Activated CD4-positive, alpha-beta T cell treated with anti-CD3 and anti-CD28 coated beads, Interleukin-2, amount 10 ng/mL, durations not matched to agents 7 days and 5 days (primary cell): ENCODE measurements at places on chromosomes 2 and 18.

DNA sequence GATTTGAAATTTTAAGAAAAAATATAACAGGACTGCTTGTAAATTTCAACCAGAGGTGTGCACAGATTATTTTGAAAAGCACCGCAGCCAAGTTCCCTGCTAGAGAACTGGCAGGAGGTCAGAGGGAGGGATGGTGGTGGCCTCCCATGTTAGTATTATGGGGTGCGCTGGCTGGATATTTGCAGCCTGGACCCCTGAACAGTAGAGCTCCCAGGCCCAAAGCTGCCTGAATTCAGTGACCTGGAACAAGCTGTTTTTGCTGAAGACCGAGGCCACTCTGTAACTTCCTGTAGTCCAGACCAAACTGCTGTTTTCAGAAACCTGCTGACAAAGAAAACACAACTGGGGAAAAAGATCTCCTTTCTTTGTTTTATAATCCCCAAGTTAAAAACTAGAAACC lies 314.3 kb downstream of the TNS1 start:
- no peak for DNase-seq

DNA sequence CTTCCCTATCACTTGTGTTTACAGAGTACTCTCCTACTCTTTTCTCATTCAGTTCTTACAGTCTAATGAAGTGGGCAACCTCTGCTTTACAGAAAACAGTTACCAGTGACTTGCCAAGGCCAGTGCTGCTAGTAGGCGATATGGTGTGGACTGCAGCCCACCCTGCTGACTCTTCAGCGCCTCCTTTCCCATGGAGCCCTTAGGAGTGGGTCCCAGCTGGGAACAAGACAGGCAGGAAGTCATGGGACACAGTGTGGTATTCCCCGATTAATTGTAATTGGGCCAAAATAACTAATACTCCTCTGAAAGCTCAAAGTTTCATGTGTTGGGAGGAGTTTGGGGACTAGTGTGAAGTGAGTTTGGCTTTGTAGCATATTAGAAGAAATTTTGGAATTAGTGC lies 120.1 kb upstream of the EML6 start:
- DNase-seq, result no peak

GRCh38 chr2:124805060-124805459 lies 780.0 kb downstream of the CNTNAP5 start:
- DNase-seq, result no peak

DNA sequence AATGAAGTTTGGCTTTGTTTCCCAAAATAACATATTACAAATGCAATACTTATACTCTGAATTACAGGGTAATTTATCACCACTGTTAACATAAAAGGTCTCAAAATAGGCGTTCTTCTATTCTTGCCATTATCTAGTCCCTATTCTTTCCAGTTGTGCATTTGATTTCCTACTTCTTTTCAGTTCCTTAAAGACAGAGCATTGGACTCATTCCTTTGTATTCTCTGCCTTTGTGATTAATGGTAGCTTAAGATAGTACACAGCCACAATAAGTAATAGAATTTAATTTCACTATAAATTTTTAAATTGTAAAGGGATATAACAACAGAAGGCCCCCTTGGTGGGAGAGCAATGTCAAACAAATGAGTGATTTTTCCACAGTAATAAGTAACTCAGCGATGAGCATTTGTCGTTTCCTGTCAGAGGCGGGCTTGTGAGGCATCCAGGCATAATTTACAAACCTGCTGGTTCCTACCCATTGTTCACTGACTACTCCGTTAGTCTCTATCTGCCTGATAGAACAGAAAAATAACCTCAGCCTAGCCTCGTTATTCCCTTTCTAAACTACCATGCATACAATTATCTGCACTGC lies 456.6 kb upstream of the REG3G start:
- no peak for DNase-seq

- no peak for DNase-seq
Observed at GRCh38 chr2:165191096-165191728, 12.6 kb downstream of the SCN3A start.

DNA sequence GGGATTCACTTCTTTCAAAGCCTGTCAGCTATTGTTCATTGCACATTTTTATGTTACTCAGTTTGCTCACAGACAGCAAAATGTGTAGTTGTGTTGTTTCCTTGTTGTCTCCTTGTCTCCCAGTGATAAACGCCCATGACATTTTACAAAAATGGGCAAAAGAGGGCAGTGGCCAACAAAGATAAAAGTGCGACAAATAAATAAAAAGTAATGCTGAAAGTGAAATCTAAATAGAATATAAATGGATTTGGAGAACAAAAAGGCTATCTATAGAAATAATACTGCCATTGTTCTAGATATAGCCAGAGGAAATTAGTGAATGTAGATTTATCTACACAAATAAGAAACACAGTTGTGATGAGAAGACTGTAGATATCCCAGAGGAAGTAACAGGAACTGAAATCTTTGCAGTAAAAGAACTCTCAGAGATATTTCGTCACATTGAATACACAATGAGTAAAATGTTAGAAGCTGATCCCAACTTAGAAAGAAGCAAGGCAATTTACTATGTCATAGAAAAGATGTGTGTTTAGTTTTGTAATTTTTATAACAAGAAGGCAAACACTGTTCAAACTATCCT lies 1186.2 kb upstream of the FAM98A start:
- no peak for DNase-seq

- DNase-seq, result no peak
Observed at GRCh38 chr2:3186766-3187165, 190.9 kb downstream of the EIPR1 start.

GRCh38 chr2:8149985-8150539 lies 531.8 kb upstream of the ID2 start:
- no peak for DNase-seq

DNA sequence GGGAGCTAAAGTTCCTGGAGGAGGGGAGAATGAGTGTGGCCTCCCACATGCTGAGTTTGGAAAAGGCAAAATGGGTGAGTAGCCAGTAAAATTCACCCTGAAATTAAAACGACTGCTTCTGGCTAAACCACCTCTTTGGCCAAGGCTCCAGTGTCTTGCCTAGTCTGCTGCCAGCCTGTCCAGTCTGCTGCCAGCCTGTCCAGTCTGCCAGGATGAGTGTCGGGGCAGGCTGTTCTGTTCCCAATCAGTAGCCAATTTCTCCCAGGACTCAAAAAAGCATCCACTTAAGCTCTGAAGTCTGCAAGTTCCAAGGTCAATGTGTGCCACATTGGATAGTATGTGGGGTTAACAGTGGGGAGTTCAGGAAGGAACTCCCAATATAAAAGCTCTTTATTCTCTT lies 134.6 kb upstream of the KLHL29 start:
- no peak for DNase-seq

DNA sequence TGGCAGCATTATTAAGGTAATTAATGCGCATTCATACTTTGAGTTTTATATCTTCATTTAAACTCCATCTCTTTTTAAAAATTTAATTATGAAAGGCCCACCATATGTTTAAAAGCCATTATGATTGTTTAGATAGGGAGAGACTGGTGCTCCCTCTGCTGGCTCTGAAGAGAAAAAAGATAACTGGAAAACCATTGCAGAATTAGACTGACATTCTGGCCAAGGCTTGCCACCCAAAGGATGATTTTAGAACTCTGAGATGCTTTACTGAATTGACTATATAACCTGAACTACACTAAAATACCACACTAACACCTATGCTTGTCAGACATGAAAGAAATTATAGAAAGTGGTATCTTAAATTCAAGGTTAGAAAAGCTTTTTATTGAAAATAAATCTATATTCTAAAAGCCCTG lies 127.6 kb upstream of the SPOPL start:
- no peak for DNase-seq

GRCh38 chr18:3863593-3863992 lies 413.6 kb downstream of the TGIF1 start:
- DNase-seq, result no peak

DNA sequence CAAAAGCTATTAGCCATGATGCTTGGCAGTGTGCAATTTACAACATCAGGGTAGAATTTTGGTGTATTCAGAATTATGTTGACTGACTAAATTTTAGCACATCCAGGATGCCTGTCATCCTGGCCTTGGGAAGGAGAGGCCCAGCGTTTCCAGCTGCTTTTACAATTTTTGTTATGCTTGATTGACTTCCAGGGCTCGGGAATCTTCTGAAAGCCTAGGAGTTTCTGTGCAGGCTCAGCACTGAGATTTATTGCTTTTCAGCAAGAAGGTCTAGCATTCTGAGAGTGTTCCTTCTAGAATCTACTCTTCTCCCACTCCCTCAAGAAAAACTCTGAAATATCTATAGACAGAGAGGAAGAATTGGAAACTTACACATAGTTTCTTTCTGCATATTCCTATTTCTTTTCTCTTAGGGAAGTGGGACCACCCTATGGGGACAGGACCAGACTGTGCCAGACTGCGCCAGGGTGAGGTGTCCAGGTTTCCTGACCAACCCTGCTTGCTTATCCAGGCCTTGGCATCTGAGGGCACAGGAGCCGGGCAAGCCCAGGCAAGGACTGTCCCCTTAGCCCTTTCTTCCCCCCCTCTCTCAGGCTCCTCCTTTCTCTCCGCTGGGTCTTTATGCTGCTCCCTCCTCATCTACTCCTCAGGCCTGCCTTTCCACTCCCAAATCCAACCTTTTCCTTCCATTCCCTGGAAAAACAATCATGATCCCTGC lies 26.9 kb downstream of the MAIP1 start:
- no peak for DNase-seq

- DNase-seq, result no peak
Observed at GRCh38 chr18:67132919-67133318, 383.6 kb downstream of the DSEL start.

DNA sequence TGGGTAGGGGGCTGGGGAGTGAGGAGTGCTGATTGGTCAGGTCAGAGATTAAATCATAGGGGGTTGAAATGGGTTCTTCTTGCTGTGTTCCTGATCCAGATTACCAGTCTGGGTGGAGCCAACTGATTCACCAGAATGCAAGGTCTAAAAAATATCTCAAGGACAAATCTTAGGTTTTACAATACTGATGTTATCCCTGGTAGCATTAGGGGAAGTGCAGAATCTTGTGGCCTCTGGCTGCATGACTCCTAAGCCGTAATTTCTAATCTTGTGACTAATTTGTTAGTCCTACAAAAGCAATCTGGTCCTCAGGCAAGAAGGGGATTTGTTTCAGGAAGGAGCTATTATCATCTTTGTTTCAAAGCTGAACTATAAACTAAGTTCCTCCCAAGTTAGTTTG lies 289.2 kb upstream of the KYNU start:
- no peak for DNase-seq

GRCh38 chr2:190876631-190877030 lies 4.0 kb upstream of the GLS start:
- DNase-seq, result no peak

DNA sequence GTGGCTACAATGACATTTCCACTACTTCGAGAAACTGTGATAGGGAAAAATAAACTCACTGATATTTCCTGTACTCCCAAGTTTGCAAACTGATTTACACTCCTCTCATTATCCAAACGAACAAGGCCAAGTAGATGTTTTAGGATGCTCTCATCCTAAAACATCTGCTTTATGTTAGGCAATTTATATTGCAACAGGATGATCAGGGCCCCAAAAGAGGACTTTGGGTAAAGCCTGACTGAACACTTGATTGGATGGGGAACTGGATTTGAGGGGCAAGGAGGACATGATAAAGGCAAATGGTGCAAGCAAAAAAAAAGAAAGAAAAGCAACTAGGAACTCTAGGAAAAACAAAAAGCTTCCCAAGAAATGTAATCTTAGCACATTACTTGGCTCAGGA lies 2.1 kb upstream of the HES6 start:
- DNase-seq, result no peak

DNA sequence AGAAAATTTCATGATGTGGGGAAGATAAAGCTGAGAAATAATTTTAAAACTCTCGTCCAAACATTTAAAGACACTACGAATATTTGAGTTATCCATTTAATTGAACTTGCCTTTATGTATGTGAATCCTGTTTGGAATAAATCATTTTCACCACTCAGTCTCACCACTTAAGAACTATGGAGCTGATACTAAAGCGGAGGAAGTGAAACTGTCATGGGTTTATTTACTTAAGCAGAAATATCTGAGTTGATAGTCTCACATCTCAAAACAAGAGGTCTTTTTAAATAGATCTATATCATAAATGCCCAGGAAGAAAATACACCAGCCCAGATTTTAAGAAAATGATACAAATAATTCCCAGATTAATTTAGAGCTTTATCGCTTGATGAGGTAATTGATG lies 532.4 kb downstream of the ZNF804A start:
- DNase-seq, result no peak

- DNase-seq, result no peak
Observed at GRCh38 chr2:54899576-54900200, 150.6 kb downstream of the RTN4 start.

- DNase-seq, result peak; percentile 3
Observed at GRCh38 chr2:240959214-240959940, 39.0 kb upstream of the SNED1 start.

DNA sequence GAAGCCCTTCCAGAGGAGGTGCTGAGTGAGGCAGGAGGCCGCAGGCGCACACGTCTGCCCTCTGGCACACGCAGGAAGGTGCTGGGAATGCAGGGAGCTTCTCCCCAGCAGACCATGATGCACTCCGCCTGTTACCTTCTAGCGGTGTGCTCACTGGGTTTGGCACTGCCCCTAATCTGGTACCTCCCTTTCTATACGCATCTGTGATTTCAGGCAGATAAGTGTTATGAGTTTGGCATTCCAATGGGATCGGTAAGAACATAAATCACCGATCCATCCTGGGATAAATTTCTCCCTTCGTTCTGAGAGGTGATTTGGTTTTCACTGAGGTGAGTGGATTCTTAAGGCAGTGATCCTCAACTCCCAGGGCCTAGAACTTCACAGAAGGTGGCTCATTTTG lies 34.6 kb downstream of the ODC1 start:
- DNase-seq, result no peak

DNA sequence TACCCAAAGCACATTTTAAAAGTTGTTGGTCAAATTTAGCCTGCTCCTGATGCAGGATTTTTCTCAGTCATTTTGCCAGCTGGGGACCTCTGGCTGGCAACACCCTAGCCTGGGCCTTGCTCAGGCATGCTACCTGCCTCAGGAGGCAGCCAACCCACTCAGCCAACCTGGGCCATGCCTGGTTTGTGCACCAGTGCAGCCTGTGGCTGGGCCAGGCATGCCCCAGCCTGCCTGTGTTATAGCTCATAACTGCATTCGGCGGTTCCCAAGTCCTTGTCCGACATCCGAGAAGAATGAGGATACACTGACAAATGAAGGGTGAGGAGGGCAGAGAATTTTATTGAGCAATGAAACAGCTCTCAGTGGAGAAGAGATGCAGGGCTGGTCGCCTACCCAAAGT lies 608.0 kb downstream of the SUCLG1 start:
- no peak for DNase-seq

GRCh38 chr18:60599995-60600394 lies 227.4 kb upstream of the MC4R start:
- DNase-seq, result no peak

- no peak for DNase-seq
Observed at GRCh38 chr2:188391354-188391753, 99.7 kb downstream of the GULP1 start.

DNA sequence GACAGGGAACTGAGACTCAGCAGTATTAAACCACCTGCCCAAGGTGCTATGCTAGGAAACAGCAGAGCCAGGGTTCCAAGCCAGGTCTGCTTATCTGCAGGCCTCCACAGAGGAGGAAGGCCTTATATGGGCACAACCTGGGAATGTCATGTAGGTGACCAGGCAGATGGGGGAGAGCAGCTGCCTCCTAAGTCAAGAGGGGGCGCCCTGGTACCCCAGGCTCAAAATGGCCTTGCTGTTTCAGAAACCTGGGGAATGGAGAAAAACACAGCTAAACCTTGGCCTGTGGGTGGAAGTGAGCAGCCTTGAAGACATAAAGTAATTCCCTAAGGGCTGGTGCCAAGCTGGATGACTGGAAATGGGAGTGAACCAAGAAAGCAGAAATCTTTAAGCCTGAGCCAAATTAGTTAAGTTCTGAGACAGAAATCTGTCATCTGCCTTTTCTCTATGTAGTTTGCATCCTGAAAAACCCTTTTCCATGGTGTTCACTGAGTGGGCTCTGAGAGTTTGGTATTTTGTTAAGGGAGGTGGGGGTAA lies 79.1 kb downstream of the MAPK4 start:
- no peak for DNase-seq
